ENCODE measurements at places on chromosomes 7 and 10.

- DNase-seq = peak; percentile 38
Observed at GRCh38 chr7:108335269-108335918, 120.8 kb downstream of the NRCAM start.

DNA sequence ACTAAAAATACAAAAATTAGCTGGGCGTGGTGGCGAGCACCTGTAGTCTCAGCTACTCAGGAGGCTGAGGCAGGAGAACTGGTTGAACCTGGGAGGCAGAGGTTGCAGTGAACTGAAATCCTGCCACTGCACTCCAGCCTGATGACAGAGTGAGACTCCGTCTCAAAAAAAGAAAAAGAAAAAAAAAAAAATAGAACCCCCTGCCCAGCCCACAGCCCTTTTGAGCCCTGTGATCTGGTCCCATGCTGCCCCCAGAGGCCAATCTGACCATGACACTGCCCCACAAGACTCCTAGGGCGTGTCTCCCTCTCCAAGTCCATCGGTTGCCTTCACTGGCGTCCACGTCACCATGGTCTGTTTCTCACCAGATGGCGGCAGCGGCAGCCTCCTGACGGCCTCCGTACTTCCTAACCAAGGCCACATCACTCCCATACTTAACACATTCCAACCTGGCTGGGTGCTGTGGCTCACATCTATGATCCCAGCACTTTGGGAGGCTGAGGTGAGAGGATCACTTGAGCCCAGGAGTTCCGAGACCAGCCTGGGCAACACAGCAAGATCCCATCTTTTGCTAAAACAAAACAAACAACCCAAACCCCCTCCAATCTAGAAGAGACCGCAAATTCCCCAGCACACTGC, 18.0 kb downstream of the STX1A start:
- peak; percentile 75 for DNase-seq

DNA sequence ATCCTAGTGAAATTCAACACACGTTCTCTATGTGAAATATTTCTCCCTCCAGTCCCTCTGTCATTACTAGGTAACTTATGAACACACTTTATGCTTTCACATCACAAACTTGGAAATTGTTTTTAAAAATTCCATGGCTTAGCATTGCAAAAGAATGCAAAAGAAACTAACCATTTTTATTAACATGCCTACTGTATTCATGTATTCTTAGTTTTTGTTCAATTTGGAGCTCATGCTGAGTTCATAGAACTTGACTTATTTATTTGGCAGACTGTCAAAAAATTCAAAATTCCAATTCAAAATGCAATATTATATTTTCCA, 155.0 kb upstream of the SEMA3C start:
- DNase-seq = no peak

- peak; percentile 46 for DNase-seq
Observed at GRCh38 chr10:3527869-3528268, 257.1 kb downstream of the KLF6 start.

- no peak for DNase-seq
Observed at GRCh38 chr7:44565795-44566559, 7.7 kb downstream of the DDX56 start.

DNA sequence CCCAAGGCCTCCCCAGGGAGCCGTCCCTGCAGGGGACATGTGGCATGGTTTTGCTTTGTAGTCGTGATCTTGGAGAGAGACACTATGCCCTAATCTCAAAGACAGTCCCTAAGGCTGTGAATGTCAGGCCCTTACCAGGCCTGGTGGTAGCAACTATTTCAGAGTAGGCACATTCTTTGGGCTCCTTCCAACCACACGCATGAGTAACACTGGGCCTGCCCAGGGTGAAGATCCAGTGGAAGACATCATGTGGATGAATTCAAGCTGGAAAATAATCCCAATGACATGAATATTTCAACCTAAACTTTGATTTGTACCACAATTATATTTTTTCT, 39.5 kb upstream of the INSIG1 start:
- peak; percentile 89 for DNase-seq

DNA sequence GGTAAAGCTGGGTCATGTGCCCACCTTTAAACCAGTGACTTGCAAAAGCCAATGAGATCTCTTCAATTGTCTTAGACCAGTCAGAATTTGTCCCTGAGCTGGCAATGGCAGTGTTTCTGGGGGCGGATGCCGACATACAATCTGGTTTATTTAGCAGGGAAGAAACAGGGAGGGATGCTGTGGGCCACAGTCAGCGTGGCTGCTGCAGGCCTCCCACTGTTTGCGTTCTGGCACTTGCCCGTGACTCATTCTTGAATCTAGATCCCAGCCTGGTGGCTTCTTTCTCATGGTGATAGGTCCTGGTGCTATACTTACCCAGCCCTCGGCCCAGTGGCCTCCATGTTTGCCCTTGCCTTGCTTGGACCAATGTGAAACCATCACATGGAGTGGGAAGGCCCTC, 3.1 kb upstream of the CPA1 start:
- DNase-seq = no peak

DNA sequence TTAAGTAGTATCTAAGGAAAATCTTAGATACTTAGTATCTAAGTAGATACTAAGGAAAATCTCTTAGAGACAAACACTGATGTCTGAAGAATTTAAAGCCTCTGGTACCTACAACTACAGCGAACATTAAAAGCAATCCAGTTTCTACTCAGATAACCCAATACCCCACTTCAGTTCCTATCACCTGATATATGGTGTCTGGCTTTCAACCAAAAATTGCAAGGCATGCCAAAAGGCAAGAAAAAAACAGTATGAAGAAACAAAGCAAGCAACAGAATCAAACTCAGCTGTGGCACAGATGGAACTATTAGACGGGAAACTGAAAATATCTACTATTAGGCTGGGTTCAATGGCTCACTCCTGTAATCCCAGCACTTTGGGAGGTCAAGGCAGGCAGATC, 31.1 kb downstream of the ARHGAP12 start:
- peak; percentile 33 for DNase-seq
